ENCODE measurements at places on chromosomes 5 and 9.

- DNase-seq = no peak
These were observed 20.0 kb downstream of the ZNF366 start for GRCh38 chr5:72487177-72487576.

DNA sequence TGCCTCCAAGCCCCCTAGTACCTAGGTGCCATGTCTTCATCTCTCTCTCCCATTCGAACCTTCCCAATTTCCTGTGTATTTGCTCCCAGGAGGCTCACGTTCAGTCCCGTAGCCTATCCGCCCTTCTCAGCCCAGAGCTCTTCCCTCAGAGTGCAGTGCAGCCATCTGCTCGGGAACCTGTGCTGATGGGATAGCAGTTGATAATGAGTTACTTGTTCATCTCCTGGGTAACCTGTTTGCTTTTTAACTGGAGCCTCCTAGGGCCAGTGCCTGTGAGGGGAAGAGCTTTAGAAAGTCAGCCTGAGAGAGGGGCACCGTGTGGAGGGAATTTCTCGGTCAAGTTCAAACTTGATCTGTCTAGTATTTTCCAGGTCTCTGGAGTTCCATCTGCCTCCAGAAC is 229.8 kb upstream of the IL12B start:
- no peak for DNase-seq

DNA sequence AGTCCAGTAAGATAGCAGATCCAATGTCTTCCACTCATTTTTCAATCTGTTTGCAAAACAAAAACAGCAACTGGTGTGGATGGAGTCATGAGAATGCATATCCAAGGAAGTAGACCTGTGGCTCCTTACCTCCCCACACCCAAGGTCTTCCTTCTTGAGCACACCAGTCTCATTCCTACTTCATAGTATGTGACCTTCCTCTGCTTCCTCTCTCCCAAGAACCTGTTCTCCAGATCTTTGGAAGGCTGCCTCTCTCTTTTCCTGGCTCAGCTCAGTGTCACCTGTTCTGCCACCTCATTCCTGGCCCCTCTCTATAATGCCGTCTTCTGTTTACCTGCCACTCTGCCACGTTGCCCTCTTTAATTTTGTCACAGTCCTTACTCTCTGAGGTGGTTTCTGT is 7.9 kb upstream of the TRIM7 start:
- DNase-seq = no peak

DNA sequence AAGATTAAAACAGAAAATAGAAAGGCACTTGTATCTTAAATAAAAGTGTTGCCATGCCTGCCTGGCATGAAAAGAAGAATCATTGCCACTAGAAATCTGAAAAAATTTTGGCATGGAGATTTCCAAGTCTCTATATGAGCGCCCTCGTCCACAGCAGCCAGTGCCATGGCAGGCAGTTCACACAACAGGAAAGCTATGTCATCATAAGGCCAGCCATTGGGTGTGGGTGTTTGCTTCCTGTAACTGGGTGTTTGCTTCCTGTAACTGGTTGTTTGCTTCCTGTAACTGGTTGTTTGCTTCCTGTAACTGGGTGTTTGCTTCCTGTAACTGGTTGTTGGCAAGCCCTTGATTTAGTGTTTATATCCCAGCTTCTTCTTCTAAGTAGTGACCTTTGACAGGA is 446.7 kb downstream of the IRX1 start:
- no peak for DNase-seq

- no peak for DNase-seq
These were observed 500.2 kb downstream of the SPOCK1 start for GRCh38 chr5:136998854-136999357.

Data from CD4-positive, alpha-beta T cell treated with Interleukin-6 for 4 hours (primary cell).